Effector memory CD4-positive, alpha-beta T cell (primary cell): ENCODE measurements at places on chromosomes 2 and 18.

GRCh38 chr2:164754157-164755093 lies 87.2 kb downstream of the COBLL1 start:
- DNase-seq: no peak

GRCh38 chr2:27097341-27097740 lies 10.8 kb downstream of the KHK start:
- DNase-seq: no peak

GRCh38 chr18:13566941-13567746 lies 159.2 kb downstream of the FAM210A start:
- DNase-seq: no peak

DNA sequence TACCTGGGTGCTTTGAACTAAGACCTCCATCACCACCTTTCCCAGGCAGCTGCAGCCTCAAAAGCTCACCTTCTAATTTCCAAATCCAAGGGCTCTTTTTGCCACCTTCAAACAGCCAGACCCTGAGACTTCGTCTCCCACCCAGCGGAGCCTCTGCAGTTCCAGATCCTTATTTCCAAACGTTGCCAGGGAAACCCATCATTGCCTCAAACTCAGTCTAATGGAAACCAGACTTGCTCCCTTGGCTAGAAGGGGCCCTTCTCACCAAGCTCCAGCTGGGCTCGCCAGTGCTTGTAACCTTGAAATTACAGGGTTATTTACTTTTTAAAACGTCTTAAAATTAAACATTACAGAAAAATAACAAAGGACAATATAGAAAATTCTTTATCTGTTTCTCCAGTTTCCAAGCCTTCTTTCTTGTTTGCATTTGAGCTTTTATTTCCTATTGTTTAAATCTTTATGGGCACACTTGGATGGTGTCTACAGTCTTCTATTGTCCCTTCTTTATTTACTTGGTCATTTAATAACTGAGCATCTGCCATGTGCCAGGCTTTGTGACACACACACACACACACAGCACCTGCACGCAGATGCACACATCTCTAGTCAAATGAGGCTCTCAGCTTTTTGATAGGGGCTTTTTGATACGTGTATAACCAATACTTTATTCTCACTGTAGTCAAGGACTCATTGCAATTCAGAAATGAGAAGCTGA lies 36.1 kb downstream of the TRPM8 start:
- no peak for DNase-seq

DNA sequence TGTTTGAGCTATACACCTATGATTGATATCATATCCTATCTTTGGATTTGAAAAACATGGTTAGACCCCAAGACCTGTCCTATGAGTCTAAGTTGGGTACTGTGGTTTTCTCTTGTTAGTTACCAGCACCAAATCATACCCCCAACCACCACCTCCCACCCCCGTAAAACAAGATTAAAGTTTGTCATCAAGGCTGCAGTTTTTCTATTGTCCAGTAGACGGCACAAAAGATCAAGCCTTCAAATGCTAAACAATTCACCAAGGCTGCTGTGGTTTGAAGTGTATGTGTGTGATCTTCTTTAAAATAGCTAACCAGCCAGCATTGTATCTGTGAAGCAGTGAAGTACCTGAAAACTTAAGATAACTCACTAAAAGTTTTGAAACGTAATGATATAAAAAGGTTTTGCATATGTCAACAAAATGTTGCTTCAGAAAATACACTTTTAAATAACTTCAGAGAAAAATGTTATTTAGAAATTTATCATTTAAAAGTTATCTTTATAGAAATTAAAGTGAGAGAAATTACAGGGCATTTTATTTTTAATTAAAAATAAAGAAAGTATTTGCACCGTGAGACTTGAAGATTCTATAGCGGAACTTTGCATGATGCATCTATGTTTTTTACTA lies 5.8 kb upstream of the MEIS1 start:
- no peak for DNase-seq

GRCh38 chr2:3403587-3404334 lies 24.3 kb downstream of the TRAPPC12 start:
- no peak for DNase-seq

GRCh38 chr18:48942554-48943261 lies 8.1 kb downstream of the SMAD7 start:
- DNase-seq: no peak

GRCh38 chr2:44097322-44097907 lies 71.3 kb upstream of the PPM1B start:
- no peak for DNase-seq

GRCh38 chr2:119252186-119253113 lies 28.8 kb downstream of the STEAP3 start:
- DNase-seq: no peak

DNA sequence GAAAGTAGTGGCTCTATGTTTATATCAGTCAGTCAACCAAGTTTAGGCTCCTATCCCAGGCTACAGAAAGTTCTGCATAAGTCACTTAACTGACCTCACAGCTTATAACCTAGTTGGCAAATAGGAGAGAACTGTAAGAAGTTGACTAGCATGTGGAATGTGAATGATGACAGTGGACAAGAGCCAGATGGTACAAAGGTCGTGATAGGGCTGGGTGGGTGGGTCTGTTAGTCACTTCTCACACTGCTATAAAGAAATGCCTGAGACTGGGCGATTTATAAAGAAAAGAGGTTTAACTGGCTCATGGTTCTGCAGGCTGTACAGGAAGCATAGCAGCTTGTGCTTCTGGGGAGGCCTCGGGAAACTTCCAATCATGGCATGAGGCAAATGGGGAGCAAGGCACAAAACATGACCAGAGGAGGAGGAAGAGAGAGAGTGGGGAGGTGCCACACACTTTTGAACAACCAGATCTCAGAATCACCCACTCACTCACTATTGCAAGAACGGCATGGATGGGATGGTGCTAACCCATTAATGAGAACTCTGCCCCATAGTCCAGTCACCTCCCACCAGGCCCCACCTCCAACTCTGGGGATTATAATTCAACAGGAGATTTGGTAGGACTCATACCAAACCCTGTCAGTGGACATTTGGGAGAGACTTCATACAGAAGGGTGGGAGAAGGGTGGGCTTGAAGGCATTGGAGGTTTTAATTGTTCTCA lies 68.8 kb downstream of the LTBP1 start:
- DNase-seq: no peak
